ENCODE measurements at places on chromosomes 1 and 21.

GRCh38 chr1:91036894-91037829, 15.3 kb upstream of the ZNF644 start:
- no peak for DNase-seq

DNA sequence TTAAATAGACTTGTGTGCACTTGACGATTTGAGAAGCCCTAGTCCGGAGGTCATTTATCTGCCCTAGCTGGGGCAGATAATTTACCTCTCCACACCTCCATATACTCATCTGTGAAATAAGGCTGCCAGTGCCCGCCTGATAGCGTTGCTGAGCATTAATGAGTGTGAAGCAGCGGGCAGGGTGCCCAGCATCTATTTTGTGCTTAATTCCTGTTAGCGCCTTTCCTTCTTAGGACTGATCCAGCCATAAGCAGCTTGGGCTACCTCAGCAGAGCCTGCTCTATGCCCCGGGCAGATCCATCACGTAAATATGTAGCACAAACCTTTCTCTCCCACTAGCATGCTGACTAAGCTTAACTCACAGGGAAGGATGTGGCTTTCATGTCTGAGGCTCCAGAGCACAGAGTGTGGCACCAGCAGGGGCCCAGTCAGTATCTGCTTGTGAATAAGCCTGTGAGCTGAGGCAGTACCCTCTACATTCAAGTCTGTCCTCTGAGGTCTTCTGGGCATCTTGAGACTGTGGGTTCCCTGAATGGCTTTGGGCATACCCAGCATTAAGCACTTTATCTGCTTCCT, 21.5 kb upstream of the RNF187 start:
- DNase-seq = no peak

GRCh38 chr1:99755664-99756063, 10.8 kb downstream of the FRRS1 start:
- no peak for DNase-seq

GRCh38 chr1:7705048-7705907, 65.8 kb upstream of the VAMP3 start:
- no peak for DNase-seq

DNA sequence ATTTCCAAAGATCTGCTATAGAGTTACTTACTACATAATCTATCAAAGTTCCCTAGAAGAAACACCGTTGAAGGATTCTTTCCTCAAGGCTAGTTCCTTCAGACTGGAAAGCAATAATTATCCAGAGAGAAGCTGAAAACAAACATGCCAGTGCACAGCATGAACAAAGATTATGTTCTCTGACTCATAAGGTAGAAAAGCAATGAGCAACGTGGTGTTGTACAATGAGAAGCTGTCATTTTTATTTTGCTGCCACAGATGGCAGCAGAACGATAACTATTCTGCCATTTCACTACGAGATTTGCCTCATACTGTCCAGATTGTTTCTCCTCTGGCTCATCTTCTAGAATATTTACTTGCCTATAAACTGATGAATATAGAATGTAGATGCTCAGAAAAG, 10.7 kb downstream of the EXTL2 start:
- no peak for DNase-seq

DNA sequence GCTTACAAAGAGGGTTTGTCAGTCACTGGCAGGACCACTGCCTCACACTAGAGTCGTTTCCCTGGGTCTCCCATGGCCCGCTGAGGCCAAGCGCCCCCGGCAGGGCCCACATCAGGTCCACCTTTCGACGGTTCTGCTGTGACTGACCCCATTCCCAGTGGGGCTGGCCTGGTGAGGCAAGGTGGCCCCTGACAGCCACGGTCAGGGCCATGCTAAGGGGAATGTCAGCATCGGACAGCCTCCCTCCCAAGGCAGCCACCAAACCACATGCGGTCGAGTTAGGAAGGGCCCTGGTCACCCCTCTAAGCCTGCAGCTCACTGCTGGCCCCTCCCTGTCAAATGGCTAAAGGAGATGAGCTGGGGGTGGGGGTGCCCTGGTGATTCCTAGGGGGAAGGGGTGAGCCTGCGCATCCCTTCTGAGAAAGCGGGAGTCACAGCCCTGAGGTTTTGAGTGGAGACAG, 2.9 kb upstream of the KIF17 start:
- DNase-seq = no peak

DNA sequence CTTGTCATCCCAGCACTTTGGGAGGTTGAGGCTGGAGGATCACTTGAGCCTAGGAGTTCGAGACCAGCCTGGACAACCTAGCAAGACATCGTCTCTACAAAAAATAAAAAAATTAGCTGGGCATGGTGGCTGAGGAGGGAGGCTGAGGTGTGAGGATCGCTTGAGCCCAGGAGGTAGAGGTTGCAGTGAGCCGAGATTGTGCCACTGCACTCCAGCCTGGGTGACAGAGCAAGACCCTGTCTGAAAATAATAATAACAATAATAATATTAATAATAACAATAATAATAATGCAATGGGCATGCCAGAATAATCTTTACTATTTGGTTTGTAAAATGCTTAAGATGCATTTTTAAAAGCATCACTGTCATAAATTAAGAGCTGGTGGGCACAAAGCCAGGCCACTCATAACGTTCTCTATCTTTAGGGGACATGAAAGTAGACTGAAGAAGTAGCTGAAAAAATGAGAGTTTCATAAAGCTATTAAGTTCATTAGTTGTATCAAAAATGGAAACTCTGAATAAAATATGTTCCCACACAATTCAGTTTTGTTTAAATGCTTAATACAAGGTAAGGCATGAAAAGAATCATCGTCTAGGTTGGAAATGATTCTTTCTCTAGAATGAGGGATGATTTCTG, 51.6 kb upstream of the ITPKB start:
- DNase-seq = no peak

DNA sequence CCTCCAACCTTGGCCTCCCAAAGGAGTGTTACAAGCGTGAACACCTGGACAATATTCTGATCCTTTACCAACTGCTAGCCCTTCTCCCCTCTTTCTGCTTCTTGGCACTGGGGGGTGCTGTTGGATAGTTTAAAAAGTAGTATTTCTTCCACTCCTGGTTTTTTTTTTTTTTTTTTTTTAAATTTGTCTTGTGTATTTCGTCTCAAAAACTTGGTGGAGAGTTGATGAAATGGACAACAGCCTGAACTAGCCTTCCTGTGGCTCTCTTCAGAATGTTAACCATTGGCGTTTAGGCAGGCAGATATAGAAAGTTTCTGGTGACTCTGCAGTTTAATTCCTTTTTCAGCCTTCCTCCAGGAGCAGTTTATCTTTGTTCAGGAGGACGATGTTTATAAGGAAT, 69.7 kb upstream of the USP24 start:
- no peak for DNase-seq

DNA sequence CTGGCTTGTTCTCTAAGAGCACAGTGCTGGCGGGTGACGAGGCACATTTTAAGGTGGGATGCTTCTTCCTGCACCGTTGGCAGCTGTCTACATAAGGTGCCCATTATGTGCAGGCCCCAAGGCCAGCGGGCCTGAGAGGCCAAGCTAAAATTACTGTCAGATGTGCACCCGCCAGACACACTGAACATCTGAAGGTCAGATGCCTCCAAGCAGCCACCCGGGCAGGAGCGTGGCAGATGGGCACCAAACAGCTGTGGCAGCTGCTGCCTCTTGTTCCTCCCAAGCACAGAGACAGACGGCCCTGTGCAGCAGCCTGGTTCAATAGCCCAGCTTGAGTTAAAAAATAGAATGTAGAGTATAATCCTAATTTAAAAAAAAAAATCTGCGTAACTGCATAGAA, 211.9 kb upstream of the EDN2 start:
- no peak for DNase-seq

DNA sequence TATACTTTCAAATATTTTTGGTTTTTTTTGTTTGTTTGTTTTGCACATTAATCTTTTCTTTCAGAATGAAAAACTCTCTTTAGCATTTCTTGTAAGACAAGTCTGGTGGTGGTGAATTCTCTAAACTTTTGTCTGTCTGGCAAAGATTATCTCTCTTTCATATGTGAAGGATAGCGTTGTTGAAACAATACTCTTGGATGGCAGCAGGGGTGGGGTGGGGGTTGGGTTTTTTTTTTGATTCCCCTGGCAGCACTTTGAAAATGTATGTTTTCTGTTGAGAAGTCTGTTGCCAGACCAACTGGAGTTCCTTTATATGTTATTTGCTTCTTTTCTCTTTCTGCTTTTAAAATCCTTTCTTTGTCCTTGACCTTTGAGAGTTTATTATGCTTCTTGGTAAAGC, 160.2 kb downstream of the VAV3 start:
- no peak for DNase-seq

DNA sequence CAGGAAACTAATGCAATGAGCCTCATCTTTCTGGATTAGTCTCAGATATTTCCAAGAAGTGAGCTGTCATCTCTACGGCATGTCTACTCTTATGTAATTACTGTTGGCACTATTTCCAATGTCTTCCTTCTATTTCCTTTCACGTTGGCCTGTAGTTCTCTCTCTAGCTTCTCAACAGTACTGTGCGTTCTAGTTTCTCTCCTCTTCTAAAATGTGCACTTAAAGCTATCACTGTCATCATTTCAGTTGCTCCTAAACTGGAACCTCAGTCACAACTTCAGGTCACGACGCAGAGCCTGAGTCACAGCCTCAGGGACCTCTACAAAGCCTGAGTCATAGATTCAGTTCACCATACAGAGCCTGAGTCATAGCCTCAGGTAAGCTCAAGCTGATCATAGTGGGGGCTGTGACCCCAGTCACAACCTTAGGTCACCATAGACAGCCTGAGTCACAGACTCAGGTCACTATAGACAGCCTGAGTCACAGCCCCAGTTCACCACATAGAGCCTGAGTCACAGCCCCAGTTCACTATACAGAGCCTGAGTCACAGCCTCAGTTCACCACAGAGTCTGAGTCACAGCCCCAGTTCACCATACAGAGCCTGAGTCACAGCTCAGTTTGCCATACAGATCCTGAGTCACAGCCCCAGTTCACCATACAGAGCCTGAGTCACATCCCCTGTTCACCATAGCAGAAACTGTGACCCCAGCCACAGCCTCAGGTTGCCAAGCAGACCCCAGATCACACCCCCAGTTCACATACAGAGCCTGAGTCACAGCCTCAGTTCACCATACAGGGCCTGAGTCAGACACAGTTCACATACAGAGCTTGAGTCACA, 13.0 kb downstream of the WNT9A start:
- DNase-seq = no peak

GRCh38 chr1:36276688-36277087, 29.5 kb upstream of the SH3D21 start:
- no peak for DNase-seq

- no peak for DNase-seq
Observed at GRCh38 chr1:47935163-47935562, 62.0 kb downstream of the TRABD2B start.

DNA sequence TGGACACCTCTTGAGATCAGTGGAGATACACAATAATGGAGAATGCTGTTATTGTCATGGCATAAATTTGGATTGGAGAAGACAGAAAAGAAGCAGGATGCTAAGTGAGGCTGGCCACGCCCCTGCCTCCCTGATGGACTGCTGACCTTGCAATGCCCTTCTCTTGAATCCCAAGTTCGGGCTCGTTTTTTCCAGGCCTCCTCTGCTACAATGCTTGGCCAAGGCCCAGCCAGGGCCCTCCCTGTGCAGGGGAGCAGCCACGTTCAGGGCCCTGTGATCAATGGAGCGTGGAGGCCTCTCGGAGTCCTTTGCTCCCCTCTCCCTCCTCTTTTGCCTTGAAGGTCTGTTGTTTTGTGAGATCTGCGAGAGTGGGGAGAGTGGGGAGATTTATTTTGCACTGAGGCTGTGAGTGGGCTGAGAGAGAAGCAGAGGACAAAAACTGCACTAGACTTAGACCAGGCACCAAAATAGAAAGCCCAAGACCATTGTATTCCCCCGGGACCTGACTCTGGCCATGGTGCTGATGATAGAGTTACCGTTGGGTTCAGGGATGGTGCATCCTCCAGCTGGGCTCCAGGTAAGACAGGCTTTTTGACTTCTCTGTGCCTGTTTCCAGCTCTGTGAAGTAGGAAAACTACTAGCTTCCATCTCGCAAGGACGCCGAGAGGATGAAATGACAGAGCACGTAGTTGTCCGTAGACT, 268.6 kb downstream of the KAZN start:
- DNase-seq = no peak

GRCh38 chr1:67211589-67212563, 45.6 kb downstream of the IL23R start:
- DNase-seq = peak; percentile 18

DNA sequence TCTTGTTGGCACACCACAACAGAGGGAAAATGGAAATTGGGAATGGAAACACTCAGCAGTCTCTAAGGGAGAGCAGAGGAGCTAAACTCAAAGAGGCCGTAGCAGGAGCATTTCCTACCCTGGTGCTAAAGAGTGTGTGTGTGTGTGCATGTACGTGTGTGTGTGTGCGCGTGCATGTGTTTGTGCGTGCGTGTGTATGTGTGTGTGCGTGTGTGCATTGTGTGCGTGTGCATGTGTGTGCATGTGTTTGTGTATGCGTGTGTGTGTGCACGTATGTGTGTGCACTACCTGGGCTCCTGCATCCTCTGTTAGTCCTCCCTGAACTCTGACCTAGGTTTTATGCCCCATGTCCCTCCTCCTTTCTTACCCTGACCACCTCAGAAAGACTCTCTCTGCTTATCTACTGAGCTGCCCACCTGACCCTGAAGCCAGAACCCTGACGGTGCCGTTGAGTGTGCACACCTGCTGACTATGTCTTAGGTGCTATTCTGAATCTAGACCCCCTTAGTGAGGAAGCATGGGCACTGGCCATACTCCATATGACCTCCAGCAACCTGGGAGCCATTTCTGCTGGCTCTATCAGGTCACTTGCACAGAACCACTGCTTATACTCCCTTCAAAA, 157.1 kb upstream of the HMGB4 start:
- DNase-seq = no peak

DNA sequence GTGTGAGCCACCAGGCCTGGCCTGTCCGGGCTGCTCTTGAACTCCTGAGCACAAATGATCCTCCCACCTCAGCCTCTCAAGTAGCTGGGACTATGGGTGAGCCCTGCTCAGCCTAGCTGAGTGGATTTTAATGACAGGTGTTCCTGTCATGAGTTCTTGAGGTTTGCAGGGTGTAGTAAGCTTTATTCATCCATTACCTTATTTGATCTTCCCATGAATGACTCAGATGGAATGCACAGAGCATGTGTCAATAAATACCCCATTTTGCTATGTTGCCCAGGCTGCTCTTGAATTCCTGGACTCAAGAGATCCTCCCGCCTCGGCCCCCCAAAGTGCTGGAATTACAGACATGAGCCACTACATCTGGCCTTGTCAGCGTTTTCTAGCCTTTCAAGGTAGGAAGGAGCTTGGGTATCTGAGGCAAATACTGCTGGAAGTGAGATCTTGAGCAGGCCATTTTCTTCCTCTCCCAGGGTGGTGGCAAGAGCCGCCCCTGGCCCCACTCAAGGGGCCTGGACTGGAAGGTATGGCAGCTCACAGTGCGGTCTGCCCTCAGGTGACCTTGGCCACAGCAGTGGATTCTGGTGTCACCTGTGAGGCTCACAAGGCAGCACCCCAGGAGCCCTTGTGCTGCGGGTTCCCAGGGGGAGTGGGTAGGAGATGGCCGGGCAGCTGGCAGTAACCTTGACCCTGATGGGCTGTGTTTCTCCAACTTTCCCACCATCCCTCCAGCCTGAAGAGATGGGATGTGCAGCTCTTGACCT, 20.0 kb downstream of the PIK3CD start:
- DNase-seq = no peak

Data from stimulated activated CD4-positive, alpha-beta T cell treated with anti-CD3 and anti-CD28 coated beads, Interleukin-1b, Interleukin-23, amount 100 ng/mL, for 1 hour (primary cell).